KG1 (cell line): ENCODE measurements at places on chromosomes 16 and 17.

DNA sequence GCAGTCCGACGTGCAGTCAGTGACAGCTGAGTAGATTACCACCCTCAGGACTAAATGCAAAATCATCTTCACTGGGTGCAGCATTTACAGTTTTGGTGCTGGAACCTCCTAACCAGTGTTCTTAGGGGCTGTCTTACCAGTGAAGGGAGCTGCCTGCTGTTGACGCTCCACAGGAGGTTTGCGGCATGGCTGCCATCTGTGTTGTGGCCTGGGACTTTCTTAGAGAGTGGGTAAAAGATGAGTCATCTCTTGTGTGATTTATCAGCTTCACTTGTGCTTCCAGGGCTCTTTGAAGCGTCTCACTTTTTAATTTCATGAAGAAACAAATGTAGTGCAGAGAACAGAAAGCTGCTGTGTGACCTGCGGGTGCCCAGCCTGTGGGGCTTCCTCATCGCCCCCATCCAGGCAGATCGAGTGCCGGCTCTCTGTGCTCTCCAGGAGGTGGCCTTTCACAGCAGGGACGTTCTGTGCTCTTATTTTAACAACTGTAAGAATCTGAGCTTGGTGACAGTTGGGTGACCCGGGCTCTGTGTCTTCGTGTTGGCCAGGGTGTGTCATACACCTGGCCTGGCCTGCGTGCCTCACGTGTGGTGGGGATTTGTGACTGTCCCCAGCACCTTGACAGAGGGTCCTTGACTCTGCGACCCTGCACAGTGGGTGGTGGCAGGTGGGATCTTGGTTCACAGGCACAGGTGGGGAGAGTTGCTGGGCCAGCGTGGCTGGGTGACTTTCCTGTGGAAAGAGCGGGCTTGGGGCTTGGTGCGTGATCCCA lies 24.3 kb upstream of the ZNF750 start:
- DNase-seq, result no peak

- DNase-seq, result no peak
Measured at GRCh38 chr16:66308096-66308495, 58.4 kb upstream of the CDH5 start.

DNA sequence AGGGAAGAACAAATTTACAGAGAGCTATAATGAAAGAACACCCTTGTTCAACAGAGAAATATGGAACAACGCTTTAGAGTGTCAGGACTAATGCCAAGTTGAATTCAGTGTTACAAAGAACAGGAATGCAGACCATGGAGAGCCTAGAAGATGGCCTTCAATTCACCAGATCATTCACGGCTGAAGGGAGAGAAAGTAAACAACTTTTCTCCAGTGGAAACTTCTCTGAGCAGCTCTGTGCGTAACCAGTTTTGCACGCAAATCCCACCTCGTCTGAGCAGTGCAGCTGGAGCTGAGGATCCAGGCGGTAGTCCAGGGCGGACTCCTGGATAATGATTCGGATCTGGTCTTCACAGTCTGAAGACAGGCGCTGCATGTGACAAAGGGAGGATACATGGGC lies 40.5 kb upstream of the CLEC18B start:
- DNase-seq, result no peak

DNA sequence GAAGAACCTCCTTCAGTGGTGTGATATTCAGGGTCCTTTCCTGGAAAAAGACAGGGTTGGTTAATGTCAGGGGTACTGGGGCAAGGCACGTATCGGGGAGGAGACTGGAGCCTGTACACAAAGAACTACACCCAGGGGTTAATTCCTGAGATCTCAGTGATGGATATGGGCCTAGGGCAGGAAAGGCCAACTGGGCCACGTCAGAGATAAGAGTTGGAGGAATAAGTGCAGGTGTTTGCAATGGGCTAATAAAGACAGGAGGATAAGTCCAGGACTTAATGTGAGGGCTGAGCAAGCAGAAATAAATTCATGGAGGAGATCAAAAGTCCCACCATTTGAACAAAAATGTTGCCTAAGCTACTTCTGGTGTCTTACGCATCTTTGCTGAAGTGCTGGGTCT lies 10.4 kb upstream of the HERPUD1 start:
- DNase-seq, result no peak

DNA sequence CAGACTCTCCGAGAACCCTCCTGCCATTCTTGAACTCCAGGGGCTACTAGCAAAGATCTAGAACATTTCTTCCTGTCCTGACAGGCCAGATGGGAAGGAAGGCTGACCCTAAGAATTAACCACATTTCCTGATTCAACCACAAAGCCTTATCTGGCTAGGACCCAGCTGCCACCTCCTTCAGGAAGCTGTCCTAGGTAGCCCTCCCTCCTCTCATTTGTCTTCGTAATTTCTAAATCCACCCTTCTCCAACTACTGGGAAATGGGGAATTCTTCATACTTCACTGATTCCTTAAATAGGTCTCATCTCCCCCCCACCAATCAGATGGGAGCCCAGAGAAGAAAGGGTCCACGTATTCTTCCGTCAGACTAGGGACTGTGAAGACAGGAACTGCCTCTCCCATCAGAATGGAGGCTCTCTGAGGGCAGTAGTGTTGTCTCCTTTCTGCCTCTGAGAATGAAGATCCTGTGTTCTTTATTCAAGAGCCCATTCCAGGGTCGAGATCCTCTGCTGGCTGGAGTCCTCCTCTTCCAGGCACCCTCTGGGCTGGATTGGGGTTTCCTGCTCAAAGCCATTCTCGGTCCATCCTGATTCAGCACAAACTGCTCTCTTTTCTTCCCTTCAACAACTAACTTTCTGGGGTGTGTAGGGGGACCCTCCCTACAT lies 2.1 kb downstream of the SAMD14 start:
- DNase-seq, result no peak

DNA sequence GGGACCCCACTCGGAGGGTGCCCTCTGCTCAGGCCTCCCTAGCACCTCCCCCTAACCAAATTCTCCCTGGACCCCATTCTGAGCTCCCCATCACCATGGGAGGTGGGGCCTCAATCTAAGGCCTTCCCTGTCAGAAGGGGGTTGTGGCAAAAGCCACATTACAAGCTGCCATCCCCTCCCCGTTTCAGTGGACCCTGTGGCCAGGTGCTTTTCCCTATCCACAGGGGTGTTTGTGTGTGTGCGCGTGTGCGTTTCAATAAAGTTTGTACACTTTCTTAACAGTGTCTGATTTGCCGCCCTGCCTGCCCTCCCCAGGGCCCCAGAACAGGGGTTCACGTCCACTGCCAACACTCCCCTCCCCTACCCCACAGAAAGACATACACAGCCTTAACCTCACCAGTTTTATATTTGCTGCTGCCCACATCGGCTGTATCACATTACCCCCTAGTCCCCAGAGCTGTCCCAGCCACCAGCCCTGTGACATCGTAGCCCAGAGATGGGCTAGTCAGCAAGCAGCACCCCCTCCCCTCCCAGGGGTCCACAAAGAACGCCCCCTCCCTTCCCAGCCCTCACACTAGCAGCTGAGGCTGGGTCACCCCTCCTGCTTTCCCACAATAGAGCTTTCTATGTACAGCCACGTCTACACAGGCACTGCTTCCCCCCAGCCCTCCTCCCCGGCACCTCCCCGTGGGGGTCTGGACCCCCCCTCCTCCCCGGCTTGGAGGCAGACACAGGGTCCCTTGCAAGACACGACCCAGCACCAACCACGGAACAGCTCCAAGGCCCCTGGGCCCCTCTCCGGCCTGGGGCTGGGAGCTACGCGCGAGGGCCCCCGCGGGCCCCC lies 7.9 kb downstream of the GRN start:
- no peak for DNase-seq

GRCh38 chr17:82876602-82877379 lies 37.0 kb upstream of the ZNF750 start:
- DNase-seq, result no peak

- DNase-seq, result no peak
Measured at GRCh38 chr16:85430523-85431421, 182.3 kb upstream of the GSE1 start.

DNA sequence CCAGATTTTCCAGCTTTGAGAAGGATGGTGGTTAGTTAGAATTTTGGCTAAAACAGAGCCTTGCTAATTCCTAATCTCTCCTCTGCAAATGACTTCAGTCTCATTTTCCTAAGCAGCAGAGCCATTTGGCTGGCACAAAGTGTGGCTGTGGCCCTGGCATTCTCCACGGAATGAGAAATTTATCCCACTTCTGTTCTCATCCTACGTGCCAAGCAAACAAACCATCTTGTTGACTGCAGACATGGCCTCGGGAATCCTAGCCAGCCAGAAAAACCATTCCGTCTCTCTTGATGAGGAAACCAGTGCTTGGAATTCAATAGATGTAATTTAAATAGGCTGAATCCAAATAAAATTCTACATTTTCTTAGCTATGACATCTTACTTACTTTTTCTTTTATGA lies 34.1 kb upstream of the ELAC2 start:
- no peak for DNase-seq
